A549 treated with GW870086 at 1 μM for 4 hours (cell line): ENCODE measurements at places on chromosomes 1 and 21. TPM values are rescaled to one million over a fixed set of nuclear protein-coding genes. Genes with fewer than 3 reads are reported as not detected.

Gene SRGAP2B
- 13.4 to 18.2 TPM (median 17.1 TPM) in 5 replicates for total RNA-seq

Gene RWDD3
- 8.0 to 11.2 TPM (median 9.0 TPM) in 5 replicates for total RNA-seq

Gene DCAF6
- 23.6 to 27.8 TPM (median 27.1 TPM) in 5 replicates for total RNA-seq

Gene LRRN2
- total RNA-seq: 10.6 to 14.3 TPM (median 11.8 TPM) in 5 replicates

Gene DDAH1
- 6.2 to 8.1 TPM (median 7.0 TPM) in 5 replicates for total RNA-seq

Gene KRTAP7-1
- not detected in 5 replicates for total RNA-seq

Gene CASQ2
- 0.06 TPM in 1 of 5 replicates, not detected in the others for total RNA-seq

Gene AQP10
- total RNA-seq: not detected in 5 replicates

Gene PADI1
- 1.2 to 2.4 TPM (median 1.4 TPM) in 5 replicates for total RNA-seq

Gene GNG4
- 12.2 to 15.2 TPM (median 13.5 TPM) in 5 replicates for total RNA-seq

Gene KIAA1614
- 0.55 to 1.5 TPM (median 0.68 TPM) in 5 replicates for total RNA-seq

Gene HSD3B1
- not detected in 5 replicates for total RNA-seq

Gene GPA33
- not detected in 5 replicates for total RNA-seq

Gene DOP1B
- 3.4 to 5.1 TPM (median 4.8 TPM) in 5 replicates for total RNA-seq

Gene FCRLB
- 1.4 to 1.8 TPM (median 1.6 TPM) in 5 replicates for total RNA-seq

Gene SPATA46
- not detected in 5 replicates for total RNA-seq

Gene MTARC1
- 7.9 to 9.4 TPM (median 8.5 TPM) in 5 replicates for total RNA-seq

Gene OR2T33
- not detected in 5 replicates for total RNA-seq

Gene HCN3
- 3.2 to 6.4 TPM (median 5.2 TPM) in 5 replicates for total RNA-seq

Gene CFAP298
- 26.8 to 32.6 TPM (median 30.8 TPM) in 5 replicates for total RNA-seq

Gene NTMT2
- not detected in 5 replicates for total RNA-seq

Gene BCAR3
- total RNA-seq: 72.3 to 91.1 TPM (median 84.2 TPM) in 5 replicates

Gene CD5L
- total RNA-seq: not detected in 5 replicates

Gene TRIM58
- total RNA-seq: not detected in 5 replicates

Gene LAD1
- total RNA-seq: 0.61 to 1.1 TPM (median 0.80 TPM) in 5 replicates

Gene C1QTNF12
- total RNA-seq: 0.98 to 1.7 TPM (median 1.6 TPM) in 5 replicates

Gene MSH4
- total RNA-seq: not detected in 5 replicates

Gene CD1B
- not detected in 5 replicates for total RNA-seq

Gene TCHHL1
- 0.03 TPM in 1 of 5 replicates, not detected in the others for total RNA-seq

Gene CD1E
- total RNA-seq: not detected in 5 replicates

Gene FALEC
- total RNA-seq: 0.32 TPM in 1 of 5 replicates, not detected in the others

Gene FAM76A
- total RNA-seq: 4.0 to 6.3 TPM (median 5.7 TPM) in 5 replicates

Gene NID1
- 5.5 to 9.8 TPM (median 8.2 TPM) in 5 replicates for total RNA-seq

Gene ORC1
- total RNA-seq: 16.6 to 18.8 TPM (median 17.9 TPM) in 5 replicates

Gene CYP4A11
- not detected in 5 replicates for total RNA-seq

Gene NGF
- 0.93 to 1.4 TPM (median 1.2 TPM) in 5 replicates for total RNA-seq
